ENCODE measurements at places on chromosomes 12 and 14.

DNA sequence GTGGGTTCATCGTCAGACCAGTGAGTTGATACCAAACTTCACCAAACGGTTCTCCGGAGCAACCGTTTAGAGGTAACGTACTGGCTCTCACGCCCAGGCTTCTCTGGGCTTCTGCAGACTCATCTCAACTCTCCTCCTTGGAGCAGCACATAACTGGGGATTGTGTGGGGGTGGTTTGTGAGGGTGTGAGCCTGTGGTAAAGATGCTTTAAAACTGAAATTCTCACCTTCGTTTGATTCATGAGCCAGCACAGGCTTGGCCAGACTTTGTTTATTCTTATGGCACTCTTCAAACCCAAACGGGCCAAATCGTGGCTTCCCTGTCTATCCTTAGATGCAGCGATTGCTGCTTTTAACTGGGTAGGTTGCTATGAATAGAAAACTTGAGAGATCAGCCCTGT is 121.3 kb downstream of the SAMD4A start:
- DNase-seq, result no peak

GRCh38 chr14:65433646-65434045 is 21.1 kb downstream of the FUT8 start:
- DNase-seq, result no peak

DNA sequence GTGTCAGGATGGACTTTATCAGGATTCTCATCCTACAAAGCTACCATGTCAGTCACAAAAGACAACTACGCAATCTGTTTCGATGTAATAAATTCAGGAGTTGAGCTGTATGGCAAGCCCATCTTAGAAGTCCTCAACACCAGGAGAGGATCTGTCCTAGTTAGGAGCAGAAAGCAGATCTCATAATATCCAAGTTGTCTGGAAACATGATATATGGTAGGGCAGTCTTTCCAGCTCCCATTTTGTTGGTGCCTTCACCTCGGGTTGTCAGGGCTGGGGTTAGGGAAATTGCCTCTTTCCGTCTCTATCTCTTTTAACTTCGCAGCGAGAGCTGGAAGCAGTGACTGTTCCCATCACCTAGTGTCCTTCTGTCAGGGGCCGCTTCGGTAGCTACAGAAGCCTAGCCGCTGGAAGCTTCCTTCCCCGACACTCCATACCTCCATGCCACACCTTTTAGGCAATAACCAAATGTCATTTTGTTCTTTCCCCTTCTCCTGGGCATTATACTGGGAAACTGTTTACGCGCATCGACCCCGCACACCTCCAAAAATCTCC is 1.4 kb downstream of the NIN start:
- DNase-seq, result no peak

DNA sequence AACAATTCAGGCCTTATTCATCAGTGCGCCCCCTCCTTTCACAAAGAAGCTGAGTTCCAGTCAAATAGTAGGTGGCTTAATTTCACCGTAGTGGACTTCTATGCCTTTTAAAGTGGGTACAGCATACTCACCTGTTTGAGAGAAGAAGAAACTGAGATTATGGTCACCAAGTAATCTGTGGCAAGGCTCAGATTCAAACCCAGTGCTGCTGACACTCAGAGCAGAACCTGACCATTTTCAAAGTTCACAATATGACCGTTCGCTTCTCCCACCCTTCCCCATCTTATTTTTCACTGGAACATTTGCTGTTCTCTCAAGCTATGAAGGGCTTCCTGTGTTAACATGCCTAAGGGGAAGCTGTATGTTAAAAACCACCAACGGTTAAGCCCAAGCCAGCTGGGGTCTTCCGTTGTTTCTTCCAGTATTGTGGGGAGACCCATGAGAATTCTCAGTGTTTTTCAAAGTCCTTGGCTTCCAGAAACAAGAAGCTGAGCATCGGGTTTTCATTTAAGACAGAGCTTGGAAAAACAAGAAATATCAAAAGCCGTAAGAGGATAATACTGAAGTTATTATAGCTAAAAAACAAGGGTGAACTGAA is 6.1 kb upstream of the PSMA6 start:
- DNase-seq, result no peak

GRCh38 chr14:77856941-77857340 is 57.0 kb downstream of the ADCK1 start:
- no peak for DNase-seq

DNA sequence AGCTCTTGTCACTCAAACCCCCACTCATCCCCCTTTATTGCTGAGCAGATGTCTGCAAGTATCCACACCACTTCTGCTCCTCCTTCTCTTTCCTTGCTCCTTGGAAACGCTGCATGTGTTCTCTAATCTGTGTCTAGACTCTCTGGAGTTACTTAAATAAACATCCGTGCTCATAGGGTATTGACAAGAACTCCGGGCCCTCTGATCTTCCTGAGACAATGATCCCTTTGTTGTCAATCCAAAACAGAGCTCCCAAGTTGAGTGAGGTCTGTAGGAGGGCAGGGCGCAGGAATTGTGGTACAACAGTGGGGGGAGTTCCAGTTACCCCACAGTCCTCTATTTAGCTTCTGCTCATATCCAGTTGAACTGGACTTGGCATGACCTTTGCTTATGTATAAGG is 489.0 kb downstream of the SNAPC1 start:
- DNase-seq, result no peak

DNA sequence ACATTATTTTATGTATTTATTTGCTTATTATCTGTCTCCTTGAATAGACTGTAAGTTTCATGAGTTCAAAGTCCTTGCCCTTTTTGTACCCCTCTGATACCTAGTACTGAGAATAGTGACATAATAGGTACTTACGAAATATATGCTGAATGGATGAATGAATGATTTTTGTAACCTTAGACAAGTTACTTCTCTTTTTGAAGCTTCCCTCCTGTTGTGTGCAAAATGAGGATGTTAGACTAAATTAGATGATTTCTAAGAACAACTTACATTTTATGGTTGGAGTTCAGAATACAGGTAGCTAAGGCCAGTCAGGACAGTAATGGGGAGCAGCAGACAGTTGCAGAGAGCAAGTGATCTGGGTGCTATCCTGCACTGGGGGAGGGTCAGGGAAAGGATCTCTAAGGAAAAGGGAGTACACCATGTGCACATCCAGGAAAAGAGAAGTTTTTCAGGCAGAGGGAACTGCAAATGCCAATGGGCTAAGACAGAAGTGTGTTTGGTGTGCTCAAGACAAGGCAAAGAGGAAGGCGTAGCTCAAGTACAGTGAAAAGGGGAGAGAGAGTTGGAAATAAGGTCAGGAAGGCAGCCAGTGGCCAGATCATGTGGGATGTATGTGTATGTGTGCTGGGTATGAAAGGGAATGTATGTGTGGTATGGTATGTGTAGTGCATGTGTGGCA is 59.4 kb upstream of the AMIGO2 start:
- peak; percentile 57 for DNase-seq

DNA sequence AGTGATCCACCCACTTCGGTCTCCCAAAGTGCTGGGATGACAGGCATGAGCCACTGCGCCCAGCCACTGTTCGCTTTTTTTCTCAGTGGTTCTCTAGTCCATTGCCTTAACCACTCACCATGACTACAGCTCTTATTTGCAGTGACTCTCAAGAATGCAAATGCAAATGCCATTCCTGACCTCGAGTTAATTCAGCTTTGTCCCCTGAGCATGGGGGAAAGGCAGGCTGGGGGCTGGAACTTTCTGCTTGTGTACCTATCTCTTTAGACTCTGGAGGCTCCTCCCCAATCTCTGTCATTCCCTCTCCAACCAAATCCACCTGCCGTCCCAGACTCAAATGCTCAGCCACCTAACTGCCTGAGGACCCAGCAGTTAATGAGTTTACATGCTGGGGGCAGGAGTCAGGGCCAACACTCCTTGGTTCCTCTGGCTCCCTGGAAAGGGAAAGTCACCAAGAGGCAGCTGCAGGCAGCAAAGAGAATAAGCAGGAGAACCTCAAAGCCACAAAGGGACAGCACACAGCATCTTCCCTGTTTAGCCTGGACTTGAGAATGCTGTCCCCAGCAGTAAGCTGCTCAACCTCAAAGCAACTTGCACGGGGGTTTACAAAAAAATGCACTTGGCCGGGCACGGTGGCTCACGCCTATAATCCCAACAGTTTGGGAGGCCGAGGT is 5.3 kb upstream of the HNF1A start:
- no peak for DNase-seq

DNA sequence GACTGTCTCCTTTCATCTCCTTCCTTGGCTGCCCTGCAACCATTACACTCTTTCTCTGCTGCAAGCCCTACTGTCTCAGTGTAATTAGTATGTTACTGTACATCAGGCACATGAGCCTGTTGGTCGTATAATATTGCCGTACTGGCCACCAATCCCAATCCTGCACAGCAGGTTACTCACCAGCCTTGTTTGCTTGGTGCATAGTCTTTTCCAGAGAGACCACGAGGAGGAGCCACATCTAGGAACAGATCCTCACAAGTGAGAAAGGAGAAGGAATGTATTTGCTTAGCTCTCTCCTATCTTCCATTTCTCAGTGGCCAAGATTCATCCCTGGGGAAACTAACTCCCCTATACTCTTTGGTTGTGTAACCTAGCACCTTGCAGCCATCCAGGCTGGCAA is 33.0 kb upstream of the BICDL1 start:
- DNase-seq, result no peak

DNA sequence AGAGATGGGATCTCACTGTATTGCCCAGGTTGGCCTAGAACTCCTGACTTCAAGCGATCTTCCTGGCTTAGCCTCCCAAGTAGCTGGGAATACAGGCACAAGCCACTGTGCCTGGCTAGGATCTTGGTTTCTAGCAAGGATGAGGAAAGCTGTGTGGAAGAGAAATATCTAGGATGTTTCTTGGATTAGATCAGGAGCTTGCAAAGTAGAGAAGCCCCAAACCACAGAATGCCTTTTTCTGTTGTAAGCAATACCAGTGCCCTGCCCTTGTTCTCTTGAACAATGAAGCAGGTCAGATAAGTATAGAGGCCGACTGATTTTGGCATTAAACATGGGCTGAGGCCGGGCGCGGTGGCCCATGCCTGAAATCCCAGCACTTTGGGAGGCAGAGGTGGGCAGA is 44.3 kb upstream of the STRN3 start:
- no peak for DNase-seq

DNA sequence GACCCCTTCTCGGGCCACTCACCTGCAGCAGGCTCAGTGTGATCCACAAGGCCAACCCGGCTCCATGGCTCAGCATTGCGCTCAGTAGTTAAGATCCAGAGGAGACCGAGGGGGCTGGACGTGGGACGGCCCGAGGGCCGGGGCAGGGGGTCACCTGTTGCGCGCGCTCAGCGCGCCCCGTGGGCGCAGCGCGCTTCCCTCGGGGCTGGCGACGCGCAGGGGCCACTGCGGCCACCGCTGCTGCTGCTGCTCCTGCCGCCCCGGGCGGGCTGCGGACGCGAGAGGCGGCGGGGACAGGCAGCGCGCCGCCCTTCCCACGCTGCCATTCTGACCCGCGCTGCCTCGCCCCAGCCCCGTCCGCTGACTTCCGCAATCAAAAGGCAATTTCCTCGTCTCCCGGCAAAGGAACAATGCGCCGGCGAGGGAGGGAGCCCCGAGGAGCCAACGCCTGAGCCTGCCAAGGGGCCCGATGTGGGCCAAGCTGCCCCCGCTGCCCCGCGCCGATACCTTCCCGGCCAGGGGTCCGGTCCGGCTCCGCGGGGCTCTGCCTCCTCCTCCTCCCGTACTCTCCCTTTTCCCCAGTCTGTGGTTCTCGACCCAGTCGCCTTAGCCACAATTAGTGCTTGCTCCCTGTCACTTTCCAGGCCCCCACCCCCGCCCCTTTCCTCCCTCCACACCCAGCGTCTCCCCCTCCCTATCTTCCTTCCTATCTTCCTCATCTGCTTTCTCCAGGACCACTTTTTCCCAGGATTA is 27.3 kb downstream of the PTPRB start:
- peak; percentile 66 for DNase-seq

DNA sequence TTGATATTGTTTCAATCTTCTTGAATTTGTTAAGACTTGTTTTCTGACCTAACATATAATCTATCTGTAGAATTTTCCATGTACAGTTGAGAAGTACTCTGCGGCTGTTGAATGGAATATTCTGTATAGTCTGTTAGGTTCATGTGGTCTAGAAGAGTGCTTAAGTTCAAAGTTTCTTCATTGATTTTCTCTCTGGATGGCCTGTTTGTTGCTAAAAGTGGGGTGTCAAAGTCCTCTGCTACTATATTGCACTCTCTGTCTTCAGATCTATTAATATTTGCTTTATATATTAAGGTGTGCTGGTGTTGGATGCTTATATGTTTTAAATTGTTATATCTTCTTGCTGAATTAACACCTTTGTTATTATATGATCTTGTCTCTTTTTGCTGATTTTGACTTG is 290.9 kb upstream of the STXBP6 start:
- DNase-seq, result no peak

DNA sequence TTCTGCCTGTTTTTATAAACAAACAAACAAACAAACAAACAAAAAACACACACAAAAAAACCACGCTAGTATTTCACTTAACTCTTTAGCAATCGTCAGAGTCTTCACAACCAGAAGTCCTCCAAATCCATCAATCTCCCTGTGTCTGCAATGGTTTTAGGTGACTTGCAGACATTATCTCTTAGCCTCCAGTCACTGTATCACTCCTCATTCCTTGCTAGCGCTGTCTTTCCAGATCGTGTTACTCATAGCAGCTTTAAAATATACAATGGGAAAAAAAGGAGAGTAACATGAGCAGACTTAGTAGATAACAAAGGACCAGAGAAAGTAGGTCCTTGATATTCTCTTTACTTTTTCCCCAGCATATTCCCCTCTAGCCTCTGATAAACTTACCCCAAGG is 15.5 kb upstream of the ETNK1 start:
- DNase-seq, result no peak

DNA sequence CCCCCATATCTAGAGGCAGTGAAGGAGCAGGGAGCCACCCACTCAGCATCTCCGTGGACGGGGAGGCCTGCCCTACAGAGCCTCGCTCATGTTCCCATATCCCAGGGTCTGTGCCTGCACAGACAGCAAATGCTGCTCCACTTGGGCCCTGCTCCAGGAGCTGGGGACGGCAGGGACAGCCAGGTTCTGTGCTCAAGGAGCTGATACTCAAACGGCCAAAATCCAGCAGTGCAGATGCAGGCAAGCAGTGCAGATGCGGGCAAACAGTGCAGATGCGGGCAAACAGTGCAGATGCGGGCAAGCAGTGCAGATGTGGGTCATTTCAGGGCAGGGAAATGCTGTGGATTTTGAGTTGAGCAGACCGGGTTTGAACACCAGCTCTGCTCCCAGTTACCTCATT is 6.2 kb upstream of the SERPINA12 start:
- no peak for DNase-seq

- peak; percentile 71 for DNase-seq
Measured at GRCh38 chr12:109462868-109463692, 14.0 kb downstream of the KCTD10 start.

DNA sequence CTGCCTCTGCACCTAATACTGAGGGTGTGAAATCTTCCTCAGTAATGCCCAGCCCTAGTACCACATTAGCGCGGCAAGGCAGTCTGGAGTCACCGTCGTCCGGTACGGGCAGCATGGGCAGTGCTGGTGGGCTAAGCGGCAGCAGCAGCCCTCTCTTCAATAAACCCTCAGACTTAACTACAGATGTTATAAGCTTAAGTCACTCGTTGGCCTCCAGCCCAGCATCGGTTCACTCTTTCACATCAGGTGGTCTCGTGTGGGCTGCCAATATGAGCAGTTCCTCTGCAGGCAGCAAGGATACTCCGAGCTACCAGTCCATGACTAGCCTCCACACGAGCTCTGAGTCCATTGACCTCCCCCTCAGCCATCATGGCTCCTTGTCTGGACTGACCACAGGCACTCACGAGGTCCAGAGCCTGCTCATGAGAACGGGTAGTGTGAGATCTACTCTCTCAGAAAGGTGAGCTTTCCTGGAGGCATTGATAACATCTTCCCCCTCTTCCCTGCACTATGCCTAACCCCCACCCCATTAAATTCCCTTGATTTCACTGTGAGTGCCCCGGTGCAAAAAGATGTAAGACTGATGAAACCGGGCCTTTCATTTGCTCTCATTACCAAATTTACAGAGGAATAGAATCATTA is 291.4 kb downstream of the NAV3 start:
- no peak for DNase-seq
